Progenitor cell of endocrine pancreas (in vitro differentiated cells): ENCODE measurements at places on chromosomes 11 and 22. TPM values are rescaled to one million over a fixed set of nuclear protein-coding genes. Genes with fewer than 3 reads are reported as not detected.

MAPK8IP2 gene
- total RNA-seq: 6.4 and 7.7 TPM in 2 replicates

TSPAN18 gene
- total RNA-seq: 21.3 and 25.7 TPM in 2 replicates

NUP50 gene
- 62.6 and 65.1 TPM in 2 replicates for total RNA-seq

GPHA2 gene
- 0.41 TPM in 1 of 2 replicates, not detected in the other for total RNA-seq

DNA sequence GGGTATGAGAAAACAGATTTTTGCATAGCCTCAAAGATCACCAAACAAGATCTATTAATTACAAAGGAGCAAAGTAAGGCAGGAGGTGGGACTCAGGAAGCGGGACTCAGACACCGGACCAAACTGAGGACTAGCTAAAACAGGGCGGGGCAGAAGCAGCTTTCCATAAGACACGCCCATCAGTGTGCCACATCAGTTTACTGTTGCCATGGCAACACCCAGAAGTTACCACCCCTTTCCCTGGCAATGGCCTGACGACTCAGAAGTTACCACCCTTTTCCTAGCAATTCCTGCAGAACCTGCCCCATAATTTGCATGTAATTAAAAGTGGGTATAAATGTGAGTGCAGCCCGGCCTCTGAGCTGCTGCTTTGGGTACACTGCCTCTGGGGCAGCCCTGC lies 173.9 kb downstream of the SHANK2 start:
- no peak overlapping the region for H3K27ac ChIP-seq
- no peak overlapping the region for H3K4me3 ChIP-seq
- no peaks in the 10 kb centered on the region for H3K4me1 ChIP-seq
- DNase-seq: no peak
